ENCODE measurements at places on chromosomes 3 and 15.

GRCh38 chr15:72961346-72961745 is 90.9 kb upstream of the NEO1 start:
- no peak for DNase-seq

- no peak for DNase-seq
These were observed 648.7 kb upstream of the DPPA4 start for GRCh38 chr3:109985943-109986555.

GRCh38 chr3:88221726-88222125 is 72.0 kb downstream of the C3orf38 start:
- no peak for DNase-seq

DNA sequence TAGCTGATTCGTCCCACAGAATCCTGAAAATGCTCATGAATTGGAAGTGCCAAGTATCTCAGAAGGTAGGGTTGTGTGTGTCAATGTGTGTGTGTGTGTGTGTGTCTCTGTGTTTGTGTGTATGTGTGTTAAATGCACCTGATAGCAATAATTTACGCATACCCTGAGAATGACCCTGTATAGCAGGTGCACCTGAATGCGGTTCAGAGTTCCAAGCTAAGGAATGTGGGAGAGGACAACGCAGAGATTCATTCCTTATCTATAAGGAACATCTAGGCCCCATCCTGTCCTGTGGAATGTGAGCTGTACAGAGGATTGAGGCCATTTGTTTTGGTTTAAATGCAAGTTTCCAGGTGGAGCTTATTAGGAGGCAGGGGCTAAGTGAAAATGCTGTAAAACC is 49.1 kb upstream of the NEDD4 start:
- DNase-seq: no peak

GRCh38 chr3:113981803-113982202 is 34.0 kb downstream of the ZDHHC23 start:
- DNase-seq: no peak

GRCh38 chr3:170128259-170128976 is 53.1 kb downstream of the PHC3 start:
- DNase-seq: no peak

DNA sequence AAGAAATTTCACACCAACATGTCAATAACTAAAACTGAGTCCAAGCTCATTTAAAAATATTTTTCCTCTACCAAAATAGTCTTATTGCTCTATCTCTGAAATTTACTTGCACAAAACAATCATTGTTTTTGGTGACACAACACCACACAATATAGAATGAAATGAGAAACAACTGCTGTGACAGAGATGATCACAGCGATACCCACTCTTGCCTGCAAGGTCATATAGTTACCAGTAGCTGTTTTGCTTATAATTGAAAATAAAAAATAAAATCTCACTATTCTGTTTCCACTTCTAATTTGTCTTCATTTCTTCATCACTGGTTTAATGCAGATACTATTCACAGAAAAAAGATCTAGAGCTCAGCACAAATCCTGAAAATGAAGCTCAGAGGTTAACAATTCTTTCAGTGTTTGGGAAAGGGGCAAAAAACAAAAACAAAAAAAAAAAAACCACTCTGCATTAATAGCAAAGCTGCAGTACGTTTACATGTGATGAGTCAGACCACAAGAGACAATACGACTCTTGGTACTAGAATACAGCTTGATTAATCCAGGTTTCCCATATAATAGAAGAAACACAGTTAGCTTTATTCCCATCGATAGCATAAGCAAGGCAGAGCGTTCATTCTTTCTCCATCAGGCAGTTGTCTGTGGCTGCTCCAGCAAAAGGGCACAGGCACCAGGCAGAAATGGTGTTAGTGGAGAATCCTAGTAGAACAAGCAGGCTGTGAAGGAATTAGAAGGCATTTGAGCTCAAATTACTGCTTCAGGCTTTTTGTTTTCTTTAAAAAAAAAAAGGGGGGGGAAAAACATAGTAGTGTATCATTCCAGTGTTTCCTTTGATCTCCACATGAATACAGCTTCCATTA is 773 bp downstream of the ANKRD28 start:
- no peak for DNase-seq

GRCh38 chr3:38984731-38985130 is 67.0 kb downstream of the SCN11A start:
- no peak for DNase-seq

- DNase-seq: no peak
These were observed 15.3 kb downstream of the ZBTB38 start for GRCh38 chr3:141383555-141384129.

DNA sequence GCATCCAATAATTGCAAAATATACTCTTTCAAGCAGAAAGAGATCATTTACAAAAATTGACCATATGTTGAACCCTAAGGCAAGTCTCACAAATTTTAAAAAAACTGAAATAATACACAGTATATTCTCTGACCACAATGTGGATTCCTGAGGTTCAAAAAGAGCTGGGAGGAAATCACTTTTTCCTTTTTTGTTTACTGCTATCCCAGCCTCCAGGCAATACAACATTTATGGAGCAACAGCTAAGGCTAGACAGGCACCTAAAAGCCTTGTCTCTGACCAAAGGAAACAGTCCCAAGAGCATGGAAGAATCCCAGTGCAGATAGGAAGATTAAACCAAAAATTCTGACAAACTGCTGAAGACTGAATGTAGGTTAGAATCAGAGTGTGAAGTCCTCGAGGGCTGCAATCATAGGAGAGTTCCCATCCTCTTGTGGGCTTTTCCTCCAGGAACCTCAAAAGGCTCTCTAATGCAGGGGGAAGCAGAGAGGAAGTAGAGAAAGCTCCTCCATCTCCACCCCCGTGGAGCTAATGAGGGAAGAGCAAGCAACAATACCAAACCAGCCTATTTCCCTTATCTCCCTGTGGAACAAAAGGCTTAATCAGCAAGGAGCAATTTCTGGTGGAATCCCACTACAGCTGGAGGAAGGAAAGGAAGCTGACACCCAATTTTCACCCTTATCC is 57.0 kb downstream of the TMCC1 start:
- DNase-seq: no peak

- DNase-seq: no peak
These were observed 39.5 kb downstream of the MECOM start for GRCh38 chr3:169623971-169624370.

GRCh38 chr3:100209948-100210771 is 50.6 kb upstream of the TBC1D23 start:
- no peak for DNase-seq

DNA sequence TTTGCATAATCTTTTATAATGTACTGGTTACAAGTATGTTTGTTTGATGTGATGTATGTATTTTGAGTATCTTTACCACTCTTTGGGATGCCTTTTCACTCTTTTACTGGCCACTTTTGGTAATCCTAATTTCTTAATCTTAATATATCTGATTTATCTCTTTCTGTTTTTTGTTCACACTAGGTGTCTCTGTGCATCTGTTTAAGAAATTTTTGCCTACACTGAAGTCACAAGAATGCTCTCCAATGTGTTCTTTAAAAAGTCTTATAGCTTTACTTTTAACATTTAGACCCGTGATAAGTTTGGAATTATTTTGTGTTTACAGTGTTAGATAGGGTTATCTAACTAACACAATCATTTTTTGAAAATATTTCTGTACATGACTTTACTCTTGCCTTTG is 659.1 kb downstream of the SI start:
- no peak for DNase-seq

GRCh38 chr3:142270407-142270806 is 45.0 kb upstream of the GK5 start:
- DNase-seq: no peak

- DNase-seq: no peak
These were observed 72.3 kb upstream of the ZNF280D start for GRCh38 chr15:56805466-56806147.

DNA sequence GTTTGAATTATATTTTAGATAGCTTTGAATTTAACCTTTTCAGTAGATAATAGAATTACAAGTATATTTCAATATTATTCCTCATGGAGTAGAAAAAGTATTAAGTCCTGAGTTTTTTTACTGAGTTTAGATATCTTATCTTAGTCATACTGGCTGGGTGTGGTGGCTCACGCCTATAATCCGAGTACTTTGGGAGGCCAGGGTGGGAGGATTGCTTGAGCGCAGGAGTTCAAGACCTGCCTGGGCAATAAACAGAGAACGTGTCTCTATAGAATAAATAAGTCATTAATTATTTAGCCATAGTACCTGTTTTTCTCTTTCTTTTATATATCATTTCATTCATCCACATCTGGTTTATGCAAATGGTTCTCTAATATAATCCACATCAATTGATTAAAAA is 9.9 kb downstream of the RAP2B start:
- no peak for DNase-seq

GRCh38 chr15:29289173-29289572 is 19.6 kb upstream of the NSMCE3 start:
- no peak for DNase-seq

DNA sequence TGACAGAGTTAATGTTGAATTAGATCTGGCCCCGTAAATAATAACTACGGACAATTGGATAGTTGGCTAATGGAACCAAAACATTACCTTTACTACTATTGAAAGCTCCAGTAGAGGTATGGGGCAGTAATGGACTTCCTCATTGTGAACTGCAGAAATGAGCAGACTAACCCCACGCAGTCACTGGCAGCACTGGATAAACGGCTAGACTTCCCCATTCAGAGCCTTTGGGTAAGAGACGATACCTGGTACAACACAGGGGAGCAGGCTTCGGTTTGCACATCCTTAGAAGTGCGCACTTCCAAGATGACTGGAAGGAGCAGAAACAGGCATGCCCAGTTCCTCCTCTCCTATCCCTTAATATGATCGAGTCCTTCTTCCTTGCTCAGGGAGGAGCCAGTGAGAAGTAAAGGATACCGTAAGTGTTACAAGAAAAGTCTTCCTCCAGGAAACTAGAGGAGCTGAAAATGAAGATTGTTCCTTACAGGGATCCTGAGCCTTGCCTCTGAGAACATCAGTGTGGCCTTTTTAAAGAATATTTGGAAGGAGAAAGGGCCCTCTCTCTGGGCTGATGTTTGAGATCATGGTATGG is 100.5 kb upstream of the NECTIN3 start:
- DNase-seq: no peak

DNA sequence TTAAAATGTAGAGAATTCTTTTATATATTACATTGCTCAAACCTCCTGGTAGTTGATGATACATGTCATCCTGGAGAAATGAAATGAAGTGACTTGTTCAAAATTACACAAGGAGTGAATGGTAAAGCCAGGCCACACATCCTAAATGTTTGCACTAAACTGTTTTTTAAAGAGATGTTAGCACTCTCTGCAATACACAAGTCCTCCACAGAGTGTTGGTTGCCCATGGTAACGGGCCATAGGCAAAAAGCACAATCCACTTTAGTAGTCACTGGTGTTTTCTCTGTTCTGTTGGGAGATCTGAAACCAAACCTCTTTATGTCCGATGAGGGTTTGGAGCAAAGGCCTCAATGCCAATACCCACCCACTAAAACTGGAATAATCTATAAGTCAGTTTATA is 907.4 kb downstream of the NTRK3 start:
- DNase-seq: no peak

DNA sequence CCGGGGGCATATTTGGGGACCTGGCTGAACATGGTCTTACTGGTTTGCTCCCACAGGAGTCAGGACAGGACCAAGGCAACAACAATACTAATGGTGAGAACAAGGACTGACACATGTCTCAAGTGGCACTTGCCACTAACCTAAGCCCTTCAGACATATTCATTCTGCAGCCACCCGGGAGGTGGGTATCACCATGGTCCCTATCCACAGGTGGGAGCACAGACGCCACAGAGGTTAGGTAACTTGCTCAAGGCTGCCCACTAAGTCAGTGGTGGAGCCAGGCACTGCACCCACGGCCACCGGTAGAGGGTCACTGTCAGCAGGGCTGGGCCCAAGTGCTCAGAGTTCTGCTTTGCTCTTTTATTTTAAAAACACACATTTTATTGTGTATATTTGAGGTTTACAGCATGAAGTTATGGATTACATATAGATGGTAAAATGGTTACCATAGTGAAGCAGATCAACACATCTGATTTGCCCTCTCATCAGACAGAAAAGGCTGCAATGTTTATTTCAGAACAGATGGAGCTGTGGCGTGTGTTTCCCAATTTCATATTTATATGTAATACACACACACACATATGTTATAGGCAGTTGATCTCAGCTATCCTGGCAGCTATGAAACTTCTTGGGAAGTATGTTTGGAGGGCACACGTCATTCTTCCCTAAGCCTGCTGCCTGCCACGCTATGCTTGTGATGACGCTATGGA is 30.0 kb upstream of the SLC41A3 start:
- peak; percentile 47 for DNase-seq

GRCh38 chr3:65181391-65181871 is 493.6 kb upstream of the ADAMTS9 start:
- DNase-seq: no peak

DNA sequence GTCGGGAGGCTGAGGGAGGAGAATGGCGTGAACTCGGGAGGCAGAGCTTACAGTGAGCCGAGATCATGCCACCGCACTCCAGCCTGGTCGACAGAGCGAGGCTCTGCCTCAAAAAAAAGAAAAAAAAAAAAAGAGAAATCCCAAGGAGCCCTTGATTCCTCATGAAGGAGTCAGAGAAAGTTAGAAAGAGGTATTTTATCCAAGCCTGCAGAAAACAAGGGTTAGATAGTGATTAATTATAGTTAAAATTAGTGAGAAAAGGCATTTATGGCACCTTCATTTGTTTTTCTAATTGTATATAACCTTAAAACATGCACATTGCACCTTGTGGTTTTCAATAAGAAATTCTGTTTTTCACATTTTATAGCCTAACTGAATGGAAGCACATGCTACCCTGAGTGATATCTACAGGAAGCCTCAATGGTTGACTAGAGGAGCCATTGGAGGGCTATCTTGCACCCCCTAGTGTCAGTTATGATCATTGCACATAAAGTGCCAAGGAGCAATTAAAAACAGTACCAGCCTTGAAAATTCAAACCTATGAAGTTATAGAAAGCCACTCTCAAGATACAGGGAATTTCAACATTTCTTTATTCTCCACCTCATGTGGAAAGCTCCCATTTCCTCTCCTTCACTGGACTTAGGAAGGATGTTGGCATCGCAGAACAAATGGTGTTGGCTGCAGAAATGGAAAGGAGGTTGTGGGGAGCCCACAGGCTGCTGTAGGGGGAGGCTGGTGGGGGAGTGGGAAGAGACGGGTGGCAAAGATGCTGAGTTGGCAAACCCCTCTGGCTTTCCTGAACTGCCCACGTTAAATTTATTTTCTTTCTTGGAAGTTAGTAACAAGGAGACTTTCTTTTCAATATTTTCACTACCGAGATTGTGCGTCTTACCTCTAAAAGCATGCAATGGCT is 48.5 kb downstream of the ITGA11 start:
- DNase-seq: peak; percentile 11

GRCh38 chr3:183576487-183577107 is 21.1 kb upstream of the KLHL6 start:
- no peak for DNase-seq

DNA sequence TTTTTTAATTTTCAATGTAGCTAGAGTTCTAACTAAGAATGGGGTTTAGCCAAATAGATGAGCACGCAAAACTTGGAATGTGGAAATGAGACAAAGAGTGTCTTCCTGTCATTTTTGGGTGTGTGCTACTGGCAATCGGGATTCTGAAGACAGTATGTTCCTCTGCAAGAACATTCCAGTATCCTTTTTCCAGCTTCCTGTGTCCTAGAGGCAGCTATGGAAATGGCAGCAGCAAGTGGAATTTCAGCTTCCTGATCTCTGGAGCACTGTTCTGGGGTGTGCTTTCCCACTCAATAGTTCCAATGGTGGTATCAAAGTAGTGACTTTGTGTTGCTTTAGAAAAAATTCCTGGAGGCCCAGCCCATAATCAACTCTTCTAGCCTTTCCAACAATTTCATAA is 642.9 kb upstream of the KCNMB2 start:
- no peak for DNase-seq
